ENCODE measurements at places on chromosomes 7 and 10.

- DNase-seq, result no peak
Measured at GRCh38 chr7:81075150-81075549, 156.3 kb upstream of the SEMA3C start.

DNA sequence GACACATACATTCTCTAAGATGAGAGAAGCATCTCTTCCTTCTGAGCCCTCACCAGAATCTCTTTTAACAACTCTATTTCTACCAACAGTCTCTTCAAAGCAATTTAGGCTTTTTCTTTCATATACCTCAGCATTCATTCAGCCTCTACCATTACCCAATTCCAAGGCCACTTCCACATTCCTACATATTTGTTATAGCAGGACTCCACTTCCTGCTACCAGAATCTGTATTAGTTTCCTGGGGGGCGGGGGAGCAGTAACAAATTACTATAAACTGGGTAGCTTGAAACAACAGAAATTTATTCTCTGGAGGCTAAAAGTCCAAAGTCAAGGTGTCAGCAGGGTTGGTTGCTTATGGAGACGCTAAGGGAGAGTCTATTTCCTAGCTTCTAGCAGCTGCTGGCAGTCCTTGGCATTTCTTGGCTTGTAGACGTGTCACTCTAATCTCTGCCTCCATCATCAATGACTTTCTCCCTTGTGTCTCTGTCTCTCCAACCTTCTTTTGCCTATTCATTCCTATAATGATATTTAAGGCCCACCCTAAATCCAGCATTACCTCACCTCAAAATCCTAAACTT, 7.4 kb downstream of the PRPS1L1 start:
- DNase-seq, result no peak

DNA sequence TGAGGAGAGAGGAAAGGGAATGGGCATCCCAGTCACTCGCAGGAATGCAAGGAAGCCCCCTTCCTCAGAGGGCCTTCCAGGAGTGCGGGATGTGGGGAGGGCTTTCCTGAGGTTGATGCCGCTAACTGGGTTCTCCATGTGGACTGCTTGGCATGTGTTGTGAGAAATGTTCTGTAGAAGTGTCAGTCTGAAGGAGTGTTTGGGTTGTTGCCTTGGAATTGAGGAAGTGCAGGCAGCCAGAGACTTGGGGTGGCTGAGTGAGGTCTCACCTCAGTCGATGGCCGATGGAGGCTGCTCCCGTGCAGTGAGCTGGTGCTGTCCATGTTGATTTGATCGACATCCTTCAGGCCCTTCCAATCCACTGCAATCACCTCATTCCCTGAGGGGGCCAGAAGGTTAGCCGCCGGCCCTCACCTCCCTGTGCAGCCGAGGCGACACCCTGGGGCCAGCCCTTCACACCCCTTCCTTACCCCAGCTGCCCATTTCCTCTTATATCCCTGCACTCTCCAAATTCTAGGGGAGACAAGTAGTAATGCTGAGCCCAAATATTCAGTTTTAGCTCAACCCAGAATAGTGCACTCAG, 2.7 kb downstream of the FAM131B start:
- no peak for DNase-seq

- no peak for DNase-seq
Measured at GRCh38 chr7:65390588-65390987, 16.9 kb downstream of the ZNF92 start.

DNA sequence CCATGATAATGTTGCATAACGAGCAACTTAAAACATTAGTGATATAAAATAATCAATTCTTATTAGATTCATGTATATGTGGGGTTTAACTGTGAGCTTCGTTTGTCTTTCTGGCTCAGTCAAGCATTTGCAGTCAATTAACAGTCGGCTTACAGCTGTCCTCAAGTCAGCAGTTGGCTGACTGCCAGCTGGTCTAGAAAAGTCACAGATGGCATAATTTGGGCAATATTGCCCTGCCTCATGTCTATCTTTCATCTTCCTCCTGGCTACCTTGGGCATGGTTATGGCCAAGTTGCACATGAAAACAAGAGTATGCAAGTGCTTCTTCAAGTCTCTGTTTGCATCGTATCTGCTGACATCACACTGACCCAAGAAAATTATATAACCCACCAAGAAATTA, 186.1 kb upstream of the ZWINT start:
- DNase-seq, result no peak

DNA sequence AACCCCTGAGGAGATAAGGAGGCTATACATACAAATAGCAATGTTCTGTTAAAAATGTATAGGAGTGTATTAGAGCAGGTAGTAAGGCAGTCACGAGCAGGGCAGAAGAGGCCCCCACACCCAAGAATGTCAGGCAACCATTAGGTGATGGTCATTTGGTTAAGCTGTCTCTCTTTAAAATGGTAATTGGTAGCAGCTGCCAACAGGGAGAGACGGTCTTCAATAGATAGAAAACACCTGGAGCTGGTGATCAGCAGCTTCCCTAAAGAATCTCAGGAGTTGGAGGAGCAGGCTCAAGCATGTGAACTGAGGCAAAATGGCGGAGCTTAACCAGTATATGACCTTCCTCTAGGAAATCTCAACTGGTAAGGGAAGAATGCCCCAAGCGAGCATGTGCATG, 26.4 kb upstream of the HTR5A start:
- DNase-seq, result no peak

DNA sequence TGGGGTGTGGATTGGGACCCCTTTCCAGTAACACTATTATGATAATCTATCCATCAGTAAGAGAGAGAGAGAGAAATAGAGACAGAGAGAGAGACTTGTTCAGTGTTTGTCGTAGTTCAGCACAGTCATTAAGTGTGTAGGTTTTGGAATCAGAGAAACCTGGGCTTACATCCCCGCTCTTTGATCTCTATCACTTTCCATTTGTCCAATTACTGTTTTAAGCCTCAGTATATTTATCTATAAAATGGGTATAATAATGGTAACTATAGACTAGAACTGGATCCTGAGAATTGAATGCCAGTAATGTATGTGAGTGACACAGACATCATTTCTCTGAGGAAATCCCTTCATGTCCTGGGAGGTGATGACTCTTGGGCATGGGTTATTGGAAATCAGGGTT, 460.5 kb downstream of the PLXNA4 start:
- no peak for DNase-seq

- DNase-seq, result no peak
Measured at GRCh38 chr7:126948664-126949063, 304.1 kb downstream of the GRM8 start.

GRCh38 chr7:121515630-121516401, 119.7 kb upstream of the FAM3C start:
- no peak for DNase-seq

DNA sequence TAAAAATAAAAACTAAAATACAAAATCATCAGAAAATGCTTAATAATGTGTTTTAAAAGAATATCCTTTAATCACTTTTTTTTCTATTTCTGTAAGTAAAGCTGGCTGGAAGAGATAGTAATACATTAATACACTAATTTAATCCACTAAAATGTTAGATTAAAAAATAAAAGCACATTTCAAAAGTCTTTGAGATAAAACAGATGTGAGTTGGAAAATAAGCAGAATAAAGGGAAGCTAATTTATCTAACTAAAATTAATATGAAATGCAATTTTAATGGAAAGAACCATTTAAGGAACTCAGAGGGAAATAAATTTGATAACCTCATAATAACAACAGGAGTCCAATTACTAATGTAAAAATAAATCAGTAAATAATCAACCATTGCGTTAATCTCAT, 774.8 kb upstream of the MBL2 start:
- no peak for DNase-seq

DNA sequence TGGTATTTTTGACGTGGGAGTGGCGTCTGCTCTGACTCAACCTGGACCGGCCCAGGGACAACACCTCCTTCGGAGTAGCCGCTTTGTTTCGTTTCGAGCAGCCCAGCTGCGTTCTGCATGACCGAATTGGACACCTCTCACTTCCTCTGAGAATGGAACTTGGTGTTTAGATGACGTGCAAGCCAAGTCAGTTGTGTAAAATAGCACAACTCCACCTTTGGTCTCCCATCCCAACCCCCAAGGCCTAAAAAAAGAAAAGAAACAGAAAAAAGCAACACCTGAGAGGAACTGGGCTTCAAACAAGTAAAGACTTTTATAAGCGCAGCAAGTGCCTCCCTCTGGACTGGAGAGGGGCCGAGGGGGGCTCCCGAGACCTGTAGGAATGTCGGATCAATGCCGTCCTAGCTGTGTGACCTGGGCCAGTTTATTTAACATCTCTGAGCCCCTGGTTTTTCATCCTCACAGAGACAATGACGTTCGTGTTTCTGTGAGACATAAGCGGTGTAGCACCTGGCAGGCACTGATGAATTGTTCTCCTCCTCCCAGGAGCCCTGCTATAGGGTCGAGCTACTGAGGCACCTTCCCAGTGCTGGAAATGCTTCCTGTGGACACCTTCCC, 52.0 kb upstream of the SMNDC1 start:
- DNase-seq, result peak; percentile 36

DNA sequence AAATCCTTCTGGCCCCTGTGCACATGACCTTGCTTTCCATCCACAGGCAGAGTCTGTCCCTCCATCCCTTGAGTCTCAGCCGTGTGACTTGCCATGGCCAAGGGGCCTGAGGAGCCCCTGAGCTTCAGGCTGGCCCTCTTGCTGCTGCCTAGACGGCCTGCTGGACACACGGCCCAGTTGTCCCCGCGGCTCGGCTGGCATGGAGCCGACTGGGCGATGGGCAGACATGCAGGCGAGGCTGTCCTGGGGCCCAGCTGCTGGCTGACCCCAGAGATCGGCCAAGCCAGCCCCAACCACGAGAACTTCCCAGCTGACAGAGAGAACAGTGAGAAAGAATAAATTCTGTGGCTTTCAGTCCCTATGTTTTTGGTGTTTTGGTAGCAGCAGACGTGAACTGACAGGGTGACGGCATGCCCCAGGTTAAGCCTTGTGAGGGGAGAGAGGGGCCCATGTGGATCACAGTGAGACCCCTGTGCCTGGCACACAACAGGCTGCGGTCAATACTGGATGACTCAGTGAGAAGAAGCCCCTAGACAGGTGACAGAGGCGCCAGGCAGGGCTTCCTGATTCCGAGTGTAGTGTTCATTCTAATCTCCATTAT, 11.7 kb downstream of the PRKAG2 start:
- DNase-seq, result no peak

DNA sequence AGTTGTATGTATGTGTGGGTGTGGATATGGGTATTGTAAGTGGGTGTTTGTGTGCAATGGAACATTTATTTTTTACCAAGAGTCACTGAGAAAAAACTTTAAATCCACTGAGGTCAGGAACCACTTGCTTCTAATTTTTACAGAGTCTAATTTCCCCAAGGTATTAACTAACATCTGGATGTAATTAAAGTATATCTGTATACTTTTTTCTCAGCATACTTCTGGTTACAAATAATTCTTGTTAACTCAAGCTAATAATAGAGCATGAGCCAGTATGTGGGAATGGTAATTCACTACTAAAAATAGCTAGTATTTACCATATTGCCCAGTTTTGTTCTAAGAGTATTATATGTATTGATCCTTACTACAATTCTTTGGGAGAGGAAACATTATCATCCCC, 24.6 kb upstream of the STEAP4 start:
- no peak for DNase-seq

DNA sequence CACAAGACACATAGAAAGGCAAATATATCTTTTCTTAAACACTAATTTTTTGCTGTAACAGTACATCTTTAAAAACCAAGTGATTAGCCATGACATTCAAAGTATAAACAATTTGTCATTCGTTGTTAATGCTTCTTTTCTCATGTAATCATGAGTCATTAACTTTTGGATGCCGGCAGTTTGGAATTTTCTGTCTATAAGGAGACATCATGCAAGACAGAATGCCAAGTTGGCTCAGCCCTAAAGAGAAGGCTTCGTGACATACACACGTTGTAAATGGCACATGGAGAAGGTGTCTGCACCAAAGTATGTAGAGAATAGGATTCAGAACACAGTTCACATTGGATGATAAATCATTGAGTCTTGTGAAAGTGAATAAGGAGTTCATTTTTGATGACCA, 35.9 kb downstream of the CCDC3 start:
- DNase-seq, result no peak

DNA sequence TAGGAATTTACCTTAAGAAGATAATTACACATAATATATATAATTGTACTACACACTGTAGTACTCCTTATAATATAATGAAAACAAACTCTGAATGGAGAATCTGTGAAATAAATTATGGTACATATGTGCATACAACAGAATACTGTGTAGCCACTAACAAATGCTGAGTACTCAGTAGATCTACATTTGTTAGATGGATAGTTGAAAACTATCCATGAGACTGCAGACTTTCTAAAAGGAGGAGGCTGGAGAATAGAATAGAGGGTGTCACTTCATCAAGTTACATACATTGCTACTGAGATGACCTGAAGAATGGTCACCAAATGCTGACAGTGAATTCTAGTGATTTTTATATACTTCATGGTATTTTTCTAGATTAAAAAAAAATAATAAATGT, 68.7 kb upstream of the OGDHL start:
- no peak for DNase-seq

GRCh38 chr10:63697956-63698786, 177.0 kb downstream of the REEP3 start:
- DNase-seq, result no peak

DNA sequence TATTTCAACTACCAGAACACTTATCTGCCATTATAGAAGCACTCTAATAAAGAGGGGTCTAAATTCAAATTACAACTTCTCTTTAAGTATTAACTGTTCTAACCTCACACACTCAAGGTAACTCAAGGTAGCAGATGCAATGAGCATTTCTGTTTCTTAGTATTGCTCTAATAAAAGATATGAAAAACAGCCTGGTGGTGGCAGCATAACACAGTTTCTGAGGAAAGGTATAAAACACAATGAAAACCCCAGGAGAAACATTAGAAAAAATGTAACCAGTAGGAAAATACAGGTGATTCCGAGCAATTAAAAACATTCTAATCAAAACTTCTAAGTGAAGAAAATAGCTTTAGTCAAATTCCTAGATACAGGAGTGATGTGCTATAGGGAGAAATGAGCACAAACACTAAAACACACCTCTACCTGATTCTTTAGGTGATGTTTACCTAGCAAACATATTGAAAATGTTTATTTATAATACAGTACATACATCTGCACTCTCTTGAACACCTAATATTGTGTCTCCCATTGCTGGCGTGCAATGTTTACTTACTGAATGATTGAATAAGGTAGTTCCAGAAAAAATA, 3.5 kb downstream of the MKRN1 start:
- DNase-seq, result peak; percentile 2

GRCh38 chr10:821322-821721, 110.2 kb downstream of the LARP4B start:
- no peak for DNase-seq

GRCh38 chr10:104589431-104589830, 51.7 kb upstream of the SORCS3 start:
- DNase-seq, result no peak

Measured in activated T-helper 1 cell treated with Interleukin-2 at 50 U/mL for 16 hours (primary cell).